Naive thymus-derived CD4-positive, alpha-beta T cell (primary cell): ENCODE measurements at places on chromosomes 7 and 10.

- H3K36me3 ChIP-seq = no peaks in the 10 kb centered on the region
- no peak overlapping the region for H3K27ac ChIP-seq
Measured at GRCh38 chr10:93639791-93640190, 27.5 kb downstream of the PDE6C start.

GRCh38 chr7:140304191-140304799, 94.0 kb downstream of the SLC37A3 start:
- no peaks in the 10 kb centered on the region for H3K4me1 ChIP-seq
- no peaks in the 10 kb centered on the region for H3K27me3 ChIP-seq
- no peak overlapping the region for H3K4me3 ChIP-seq
- DNase-seq = peak; percentile 59
- no peaks in the 10 kb centered on the region for H3K36me3 ChIP-seq

GRCh38 chr10:99524050-99524666, 8.6 kb upstream of the NKX2-3 start:
- no peaks in the 10 kb centered on the region for H3K36me3 ChIP-seq
- H3K4me1 ChIP-seq = no peaks in the 10 kb centered on the region
- H3K27ac ChIP-seq = no peak overlapping the region
- no peak overlapping the region for H3K4me3 ChIP-seq

GRCh38 chr10:8193546-8193945, 139.1 kb downstream of the GATA3 start:
- no peak for DNase-seq
- no peak overlapping the region for H3K27ac ChIP-seq
- no peaks in the 10 kb centered on the region for H3K36me3 ChIP-seq

- H3K27ac ChIP-seq = peak overlapping the region; percentile 74
- no peaks in the 10 kb centered on the region for H3K27me3 ChIP-seq
- peaks cover 4% of the 10 kb centered on the region for H3K36me3 ChIP-seq
- peak overlapping the region; percentile 70 for H3K4me3 ChIP-seq
- peaks cover 13% of the 10 kb centered on the region for H3K4me1 ChIP-seq
Measured at GRCh38 chr7:96708872-96709271, 774 bp downstream of the SEM1 start.

- no peaks in the 10 kb centered on the region for H3K27me3 ChIP-seq
- no peaks in the 10 kb centered on the region for H3K36me3 ChIP-seq
- H3K27ac ChIP-seq = no peak overlapping the region
- DNase-seq = peak; percentile 82
- H3K4me3 ChIP-seq = no peak overlapping the region
- H3K4me1 ChIP-seq = peaks cover 3% of the 10 kb centered on the region
Measured at GRCh38 chr10:79196470-79197461, 128.0 kb downstream of the ZMIZ1 start.

- no peaks in the 10 kb centered on the region for H3K36me3 ChIP-seq
- H3K4me1 ChIP-seq = no peaks in the 10 kb centered on the region
- no peak overlapping the region for H3K4me3 ChIP-seq
Measured at GRCh38 chr7:155962191-155962967, 150.1 kb upstream of the SHH start.

- no peaks in the 10 kb centered on the region for H3K27me3 ChIP-seq
- no peaks in the 10 kb centered on the region for H3K36me3 ChIP-seq
- H3K4me3 ChIP-seq = no peak overlapping the region
- DNase-seq = no peak
- no peaks in the 10 kb centered on the region for H3K4me1 ChIP-seq
Measured at GRCh38 chr7:123768493-123768892, 19.7 kb upstream of the WASL start.

DNA sequence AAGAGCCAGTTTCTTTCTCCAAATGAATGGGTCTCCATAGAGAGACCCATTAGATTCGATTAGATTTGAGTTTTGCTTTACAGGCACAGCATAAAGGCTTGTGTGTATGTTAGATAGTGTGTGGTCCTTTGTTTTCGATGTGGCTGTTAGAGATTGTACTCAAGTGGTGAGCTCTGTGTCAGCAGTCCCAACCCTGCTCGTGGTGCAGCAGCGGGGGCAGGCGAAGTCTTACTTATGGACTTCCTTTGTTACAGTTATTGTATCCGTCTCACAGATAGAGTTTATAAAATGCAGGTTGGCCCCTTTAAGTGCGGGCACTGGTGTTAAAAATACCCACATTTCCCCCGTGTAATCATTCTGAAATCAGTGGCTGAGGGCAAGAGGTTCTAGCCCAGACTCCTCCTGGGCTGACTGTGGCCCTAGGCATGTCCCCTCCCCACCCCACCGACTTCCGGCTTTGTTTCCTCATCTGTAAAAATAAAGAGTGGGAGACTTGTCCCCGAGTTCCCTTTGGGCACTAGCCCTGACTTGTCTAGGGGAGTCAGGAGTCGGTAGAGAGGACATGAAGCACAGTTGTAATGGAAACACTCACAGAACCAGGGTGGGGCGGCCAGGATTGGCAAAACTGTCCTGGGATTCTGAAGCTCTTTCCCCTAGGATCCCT, 28.6 kb downstream of the MTURN start:
- peaks cover 29% of the 10 kb centered on the region for H3K4me1 ChIP-seq
- H3K4me3 ChIP-seq = no peak overlapping the region
- no peaks in the 10 kb centered on the region for H3K36me3 ChIP-seq
- H3K27ac ChIP-seq = no peak overlapping the region
- DNase-seq = no peak
- no peaks in the 10 kb centered on the region for H3K27me3 ChIP-seq

DNA sequence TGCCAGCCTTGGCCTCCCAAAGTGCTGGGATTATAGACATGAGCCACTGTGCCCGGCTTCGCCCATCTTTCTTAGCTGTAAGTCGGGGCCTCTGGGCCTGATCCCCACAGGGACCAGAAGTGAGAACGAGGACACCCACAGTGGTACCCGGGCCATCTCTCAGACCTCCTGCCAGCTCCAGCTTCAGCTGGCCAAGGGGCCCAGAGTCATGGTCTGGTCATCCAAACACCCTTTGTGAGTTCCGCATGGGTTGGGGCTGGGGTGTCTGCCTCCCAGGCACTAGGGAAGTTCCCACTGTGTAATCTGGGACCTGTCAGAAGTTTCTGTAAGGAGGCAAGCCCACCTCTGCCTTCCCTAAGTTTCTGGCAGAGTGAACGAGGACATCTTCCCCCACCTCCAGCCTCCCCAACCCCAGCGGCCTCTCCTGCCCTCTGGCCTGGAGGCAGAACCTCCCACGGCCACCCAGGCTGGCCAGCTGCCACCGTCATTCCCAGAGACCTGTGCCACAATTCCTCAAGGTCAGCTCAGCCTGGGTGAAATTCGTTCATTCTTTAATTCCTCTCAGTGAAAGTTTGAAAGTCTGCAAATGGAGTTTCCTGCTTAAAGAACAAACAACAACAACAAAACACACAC, 19.5 kb upstream of the FOXL3 start:
- no peaks in the 10 kb centered on the region for H3K27me3 ChIP-seq
- DNase-seq = no peak
- no peaks in the 10 kb centered on the region for H3K36me3 ChIP-seq
- no peak overlapping the region for H3K27ac ChIP-seq
- H3K4me3 ChIP-seq = no peak overlapping the region

DNA sequence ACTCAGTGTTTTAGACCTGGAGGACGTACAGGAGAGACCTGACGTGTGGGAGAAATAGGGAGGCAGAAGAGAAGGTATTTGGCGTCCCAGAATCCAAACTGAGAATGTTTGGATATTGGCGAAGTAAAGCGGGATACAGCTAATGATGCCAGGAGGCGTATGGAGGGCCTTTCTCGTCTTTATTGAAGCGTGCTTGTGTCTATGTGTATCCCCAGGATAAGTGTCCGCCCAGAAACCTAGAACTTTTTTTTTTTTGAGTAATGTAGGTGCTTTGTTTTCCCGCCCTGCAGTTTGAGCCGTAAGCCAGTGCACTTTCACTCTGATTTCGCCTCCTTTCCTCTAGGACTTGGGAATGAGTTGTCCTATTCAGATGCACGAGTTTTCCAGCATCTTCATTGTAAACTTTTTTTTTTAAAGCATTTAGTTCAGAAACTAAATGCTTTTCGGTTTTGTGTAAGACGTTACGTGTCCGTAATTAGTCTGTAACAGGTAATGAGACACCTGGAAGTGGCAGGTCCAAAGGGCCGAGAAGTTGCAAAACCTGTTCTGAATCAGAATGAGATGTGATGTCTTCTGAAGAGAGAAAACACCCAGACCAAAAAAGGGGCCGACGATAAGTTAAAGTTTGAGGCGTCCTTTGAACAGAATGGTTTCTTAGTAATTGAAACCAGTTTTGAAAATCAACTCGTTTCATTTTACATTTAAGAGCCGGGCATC, 746 bp downstream of the ARL5B start:
- no peaks in the 10 kb centered on the region for H3K36me3 ChIP-seq
- H3K4me1 ChIP-seq = peaks cover 21% of the 10 kb centered on the region
- no peaks in the 10 kb centered on the region for H3K27me3 ChIP-seq
- peak overlapping the region; percentile 89 for H3K4me3 ChIP-seq
- DNase-seq = no peak
- peak overlapping the region; percentile 92 for H3K27ac ChIP-seq

DNA sequence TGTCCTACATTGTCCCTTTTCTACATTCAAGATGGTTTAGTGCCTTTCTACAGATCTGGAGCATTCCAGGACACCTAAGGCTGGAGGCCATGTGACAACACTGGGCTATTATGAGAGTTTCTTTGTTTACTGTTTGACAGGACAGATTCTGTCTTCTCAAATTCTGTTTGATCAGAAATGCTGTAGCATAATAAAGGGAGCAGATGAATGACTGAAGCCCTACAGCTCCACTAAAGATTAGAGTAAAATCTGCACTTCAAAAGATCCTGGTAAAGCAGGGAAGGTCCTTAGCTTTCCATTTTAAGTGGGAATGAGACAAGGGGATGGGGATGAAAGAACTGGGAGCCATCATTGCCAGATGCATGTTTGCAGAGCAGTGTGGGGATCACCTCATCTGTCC, 38.4 kb downstream of the TMEM229A start:
- H3K27me3 ChIP-seq = no peaks in the 10 kb centered on the region
- H3K36me3 ChIP-seq = no peaks in the 10 kb centered on the region
- no peak for DNase-seq
- H3K27ac ChIP-seq = no peak overlapping the region
- no peaks in the 10 kb centered on the region for H3K4me1 ChIP-seq
- H3K4me3 ChIP-seq = no peak overlapping the region

GRCh38 chr7:122528879-122529481, 169.9 kb downstream of the RNF133 start:
- H3K4me1 ChIP-seq = no peaks in the 10 kb centered on the region
- no peaks in the 10 kb centered on the region for H3K27me3 ChIP-seq
- H3K27ac ChIP-seq = no peak overlapping the region
- no peak for DNase-seq

- H3K36me3 ChIP-seq = no peaks in the 10 kb centered on the region
- H3K27me3 ChIP-seq = no peaks in the 10 kb centered on the region
- no peak for DNase-seq
Measured at GRCh38 chr7:74653686-74654181, 3.8 kb upstream of the GTF2I start.

DNA sequence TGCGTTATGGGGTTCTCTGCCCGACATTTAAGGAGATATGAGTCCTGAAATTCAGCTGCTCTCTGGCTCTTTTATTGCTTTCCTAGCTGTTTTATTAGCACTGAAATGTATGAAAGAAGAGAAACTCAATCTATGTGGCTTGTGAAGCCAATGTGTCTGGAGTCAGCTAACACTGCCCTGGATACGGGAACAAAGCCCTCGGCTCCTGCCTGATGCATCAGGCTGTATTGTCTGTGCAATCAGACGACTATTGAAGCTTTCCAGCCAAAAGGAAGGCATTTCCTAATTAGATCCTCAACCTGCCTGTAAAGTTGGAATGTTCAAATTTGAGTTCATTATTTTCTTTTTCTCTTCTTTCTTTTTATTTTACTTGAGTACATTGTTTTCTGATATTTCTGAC, 22.0 kb upstream of the TM9SF3 start:
- no peak overlapping the region for H3K4me3 ChIP-seq
- H3K27me3 ChIP-seq = no peaks in the 10 kb centered on the region
- peaks cover 13% of the 10 kb centered on the region for H3K4me1 ChIP-seq

- H3K4me3 ChIP-seq = no peak overlapping the region
- H3K36me3 ChIP-seq = no peaks in the 10 kb centered on the region
Measured at GRCh38 chr7:70229242-70229641, 631.0 kb downstream of the AUTS2 start.

- no peaks in the 10 kb centered on the region for H3K27me3 ChIP-seq
- no peaks in the 10 kb centered on the region for H3K4me1 ChIP-seq
- no peak overlapping the region for H3K27ac ChIP-seq
- no peak overlapping the region for H3K4me3 ChIP-seq
Measured at GRCh38 chr7:120731271-120731670, 126.7 kb downstream of the TSPAN12 start.

GRCh38 chr7:12674861-12675260, 12.6 kb upstream of the ARL4A start:
- H3K4me1 ChIP-seq = peaks cover 4% of the 10 kb centered on the region
- DNase-seq = peak; percentile 64
- no peaks in the 10 kb centered on the region for H3K36me3 ChIP-seq
- H3K27me3 ChIP-seq = no peaks in the 10 kb centered on the region

- no peak for DNase-seq
- no peak overlapping the region for H3K4me3 ChIP-seq
- no peaks in the 10 kb centered on the region for H3K4me1 ChIP-seq
- H3K27me3 ChIP-seq = no peaks in the 10 kb centered on the region
- no peaks in the 10 kb centered on the region for H3K36me3 ChIP-seq
Measured at GRCh38 chr7:81407094-81407493, 362.8 kb downstream of the HGF start.

DNA sequence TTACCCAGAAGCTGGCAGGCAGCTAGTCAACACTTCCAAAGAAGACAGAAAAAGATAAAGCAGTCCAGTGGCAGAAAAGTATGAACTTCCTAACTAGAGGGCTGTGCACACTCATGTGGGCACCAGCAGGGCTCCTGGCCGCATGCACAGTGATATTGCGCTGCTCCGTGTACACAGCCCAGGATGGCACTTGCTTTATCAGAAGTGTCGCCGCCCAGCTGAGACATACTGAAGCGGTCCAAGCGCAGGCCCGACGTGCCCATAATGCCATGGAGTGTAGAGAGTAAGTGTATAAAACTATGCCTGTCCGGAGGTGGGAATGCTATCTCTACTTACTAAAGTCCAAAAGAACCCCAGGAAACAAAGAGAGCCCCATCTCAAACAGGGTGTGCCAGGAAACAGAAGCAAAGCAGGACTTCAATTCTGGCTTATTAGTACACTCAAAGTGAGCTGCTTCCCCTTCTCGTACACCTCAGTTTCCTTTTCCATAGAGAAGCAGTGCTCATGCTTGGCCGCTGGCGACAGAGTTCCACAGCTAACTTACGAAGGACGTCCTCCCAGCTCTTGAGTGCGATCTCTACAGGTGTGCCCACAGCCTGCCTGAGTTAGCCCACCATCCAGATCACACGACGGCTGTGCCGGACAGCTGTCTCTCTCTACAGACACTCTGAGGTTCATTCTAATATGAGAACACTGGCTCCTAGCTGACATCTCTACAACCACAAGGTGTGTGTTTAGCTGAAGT, 234.3 kb downstream of the COBL start:
- no peak overlapping the region for H3K27ac ChIP-seq
- no peaks in the 10 kb centered on the region for H3K4me1 ChIP-seq
- no peaks in the 10 kb centered on the region for H3K36me3 ChIP-seq
- no peaks in the 10 kb centered on the region for H3K27me3 ChIP-seq

GRCh38 chr10:51960494-51960895, 261.1 kb upstream of the CSTF2T start:
- DNase-seq = no peak
- H3K27me3 ChIP-seq = no peaks in the 10 kb centered on the region
- no peaks in the 10 kb centered on the region for H3K4me1 ChIP-seq
- no peaks in the 10 kb centered on the region for H3K36me3 ChIP-seq
- H3K27ac ChIP-seq = no peak overlapping the region

- H3K4me1 ChIP-seq = no peaks in the 10 kb centered on the region
- no peak for DNase-seq
- H3K27ac ChIP-seq = no peak overlapping the region
- no peak overlapping the region for H3K4me3 ChIP-seq
- H3K27me3 ChIP-seq = no peaks in the 10 kb centered on the region
- H3K36me3 ChIP-seq = no peaks in the 10 kb centered on the region
Measured at GRCh38 chr10:116698364-116698763, 44.0 kb downstream of the HSPA12A start.
